ENCODE measurements at places on chromosomes 2 and 18.

DNA sequence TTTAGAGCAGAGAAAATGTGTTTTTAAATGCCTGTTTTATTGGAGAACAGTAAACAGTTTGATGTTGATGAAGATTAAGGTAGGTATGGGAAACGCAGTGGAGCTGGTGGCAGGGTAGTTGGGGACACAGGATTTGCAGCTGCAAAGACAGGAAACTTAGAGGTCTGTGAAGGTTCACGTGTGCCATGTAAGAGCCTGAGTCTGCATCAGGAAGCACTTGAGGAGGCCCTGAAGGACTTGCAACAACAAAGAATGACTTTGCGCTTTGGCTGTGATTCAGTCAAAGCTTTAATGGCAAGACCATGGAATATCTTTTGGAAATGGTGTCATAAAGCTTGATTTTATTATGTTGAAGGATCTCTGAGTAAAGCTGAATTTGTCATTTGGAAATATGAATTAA lies 347.6 kb upstream of the KCNJ3 start:
- no peak for DNase-seq

DNA sequence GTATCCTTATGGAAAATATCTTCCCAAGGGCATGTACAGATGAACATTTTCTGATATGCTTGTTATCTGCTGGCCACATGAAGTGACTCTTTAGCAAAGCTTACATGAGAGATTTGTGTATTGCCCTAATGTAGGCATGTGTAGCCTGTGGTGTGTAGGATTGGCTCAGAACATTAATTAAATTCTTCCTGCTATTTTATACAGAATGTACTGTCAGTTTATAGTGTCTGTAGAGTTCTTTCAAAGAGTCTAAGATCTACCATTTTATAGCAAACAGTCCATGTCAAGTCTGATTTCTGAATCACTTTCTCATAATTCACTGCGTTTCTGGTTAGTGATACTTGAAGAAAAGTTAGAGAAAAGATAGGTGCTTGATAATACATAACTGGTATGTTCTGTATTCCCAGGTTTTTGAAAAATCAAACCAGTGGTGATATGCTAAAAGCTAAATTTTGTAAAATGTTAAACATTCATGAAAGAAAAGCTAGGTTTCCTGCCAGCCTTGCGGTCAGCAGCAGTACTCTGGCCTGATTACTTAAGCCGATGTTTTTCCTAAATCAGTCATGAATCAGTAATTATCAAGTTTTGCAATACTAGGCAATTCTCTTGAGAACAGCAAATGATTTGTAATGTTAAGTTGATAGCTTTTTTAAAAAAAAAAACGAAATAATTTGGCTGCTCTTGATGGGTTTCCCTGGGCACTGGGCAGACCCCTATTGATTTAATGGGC lies 30.9 kb upstream of the EFEMP1 start:
- DNase-seq: no peak

- DNase-seq: no peak
Observed at GRCh38 chr2:26335231-26335630, 10.7 kb upstream of the SELENOI start.

DNA sequence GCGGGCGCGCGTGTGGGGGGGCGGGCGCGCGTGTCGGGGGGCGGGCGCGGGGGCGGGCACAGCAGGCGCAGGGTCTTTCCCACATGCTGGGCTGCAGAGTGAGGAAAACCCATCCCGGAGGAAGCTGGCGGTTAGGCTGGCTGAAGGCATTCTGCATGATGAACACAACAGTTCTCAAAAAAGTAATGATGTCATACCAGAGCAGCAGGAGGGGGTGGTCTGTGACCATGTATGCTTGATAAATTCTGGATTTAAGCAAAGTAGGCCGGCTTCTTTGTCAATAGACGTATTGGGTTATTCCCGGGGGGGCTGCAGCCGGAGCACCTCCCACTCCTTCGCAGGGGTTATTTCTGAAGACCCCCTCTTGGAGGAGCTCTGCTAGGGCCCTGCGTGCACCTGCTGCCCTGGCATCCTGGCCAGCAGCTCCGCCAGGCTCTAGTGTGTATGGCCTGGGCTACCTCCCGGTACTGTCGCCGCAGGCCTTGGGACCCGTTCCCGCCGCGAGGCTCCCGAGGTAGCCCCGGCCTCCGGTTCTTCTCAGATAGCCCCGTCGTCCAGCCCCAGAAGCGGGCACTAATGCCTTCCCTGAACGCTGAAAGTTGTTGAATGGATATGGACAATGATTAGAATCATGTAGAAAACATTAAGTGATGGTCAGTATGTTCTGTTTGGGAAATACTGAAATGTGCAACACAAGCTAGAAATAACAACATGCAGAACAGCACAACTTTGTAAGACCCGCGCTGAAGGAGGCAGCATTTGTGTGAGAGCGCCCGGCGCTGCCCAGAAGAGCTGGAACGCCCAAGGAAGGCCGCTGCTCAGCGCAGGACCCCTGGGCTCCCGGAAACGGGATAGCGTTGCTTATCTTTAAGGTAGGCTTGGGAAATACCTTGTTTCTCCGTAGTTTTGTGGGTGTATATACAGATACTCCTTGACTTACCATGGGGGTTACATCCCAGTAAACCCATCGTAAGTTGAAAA lies 101.4 kb upstream of the RAB6C start:
- no peak for DNase-seq

All from bone marrow (tissue), 2 donors.